ENCODE measurements at places on chromosomes 3 and 15. TPM values are rescaled to one million over a fixed set of nuclear protein-coding genes. Genes with fewer than 3 reads are reported as not detected.

Gene BUB1B
- total RNA-seq = 16.2 TPM

Gene SETD2
- total RNA-seq = 37.1 TPM

Gene AADACL2
- not detected for total RNA-seq

Gene MKRN3
- 0.37 TPM for total RNA-seq

Gene ITPKA
- total RNA-seq = 18.1 TPM

Gene IGF2BP2
- 52.6 TPM for total RNA-seq

Gene ANKRD63
- not detected for total RNA-seq

Gene SLC51A
- total RNA-seq = 0.25 TPM

Gene C3orf85
- not detected for total RNA-seq

Gene KY
- total RNA-seq = 1.1 TPM

Gene IGDCC3
- under 0.01 TPM for total RNA-seq

Gene GOLGA6L26
- total RNA-seq = not detected

Gene GJD2
- not detected for total RNA-seq

Gene HHLA2
- not detected for total RNA-seq

Gene TNFAIP8L3
- 13.0 TPM for total RNA-seq

Gene C2CD4B
- total RNA-seq = 0.25 TPM

Gene UQCRC1
- total RNA-seq = 596 TPM

Gene FGF7
- total RNA-seq = 264 TPM

Gene ALDH1L1
- total RNA-seq = 0.25 TPM

Gene GABRA5
- 0.50 TPM for total RNA-seq

Gene CFAP20DC
- 2.9 TPM for total RNA-seq

Gene TTLL13
- not detected for total RNA-seq

Gene ZNF445
- total RNA-seq = 11.7 TPM

Gene UROC1
- total RNA-seq = not detected

Gene GOLGA8K
- not detected for total RNA-seq

Gene XCR1
- total RNA-seq = under 0.01 TPM

Gene KLHL18
- total RNA-seq = 25.3 TPM

Gene CILP
- under 0.01 TPM for total RNA-seq

Gene FAM81A
- total RNA-seq = 0.66 TPM

Gene EFCAB12
- total RNA-seq = under 0.01 TPM

Gene KCNH8
- under 0.01 TPM for total RNA-seq

Gene PSTPIP1
- total RNA-seq = 0.11 TPM

Gene THAP10
- total RNA-seq = 4.6 TPM

Gene SKOR1
- 0.12 TPM for total RNA-seq

Gene CEMIP
- 14.6 TPM for total RNA-seq

Gene C3orf18
- total RNA-seq = 20.2 TPM

Gene IL17RE
- 2.0 TPM for total RNA-seq

Gene ALDH1A2
- total RNA-seq = 10.9 TPM

Gene PYGO1
- 10.6 TPM for total RNA-seq

Gene RBP2
- not detected for total RNA-seq

Gene AGBL1
- not detected for total RNA-seq

Gene SHQ1
- total RNA-seq = 19.6 TPM

Gene NR2E3
- total RNA-seq = 0.25 TPM

Gene TIGIT
- total RNA-seq = not detected

Gene C3orf62
- 1.2 TPM for total RNA-seq

Gene GCHFR
- total RNA-seq = 1.6 TPM

Gene LIPC
- total RNA-seq = 0.37 TPM

Gene SIDT1
- total RNA-seq = not detected

Gene TM6SF1
- 0.62 TPM for total RNA-seq

Gene LYZL4
- total RNA-seq = not detected

Gene GP9
- total RNA-seq = not detected

Gene GRK7
- under 0.01 TPM for total RNA-seq

Gene MB21D2
- total RNA-seq = 18.7 TPM

Gene ACVR2B
- 2.7 TPM for total RNA-seq

Gene SENP8
- total RNA-seq = 2.7 TPM

Gene AP3B2
- total RNA-seq = 0.22 TPM

Gene GOLGA8G
- not detected for total RNA-seq

Gene ZBTB38
- total RNA-seq = 188 TPM
